H4 (cell line): ENCODE measurements at places on chromosomes 4 and X. TPM values are rescaled to one million over a fixed set of nuclear protein-coding genes. Genes with fewer than 3 reads are reported as not detected.

GRCh38 chr4:110848787-110849186 lies 225.9 kb upstream of the PITX2 start:
- no peak for DNase-seq

DNA sequence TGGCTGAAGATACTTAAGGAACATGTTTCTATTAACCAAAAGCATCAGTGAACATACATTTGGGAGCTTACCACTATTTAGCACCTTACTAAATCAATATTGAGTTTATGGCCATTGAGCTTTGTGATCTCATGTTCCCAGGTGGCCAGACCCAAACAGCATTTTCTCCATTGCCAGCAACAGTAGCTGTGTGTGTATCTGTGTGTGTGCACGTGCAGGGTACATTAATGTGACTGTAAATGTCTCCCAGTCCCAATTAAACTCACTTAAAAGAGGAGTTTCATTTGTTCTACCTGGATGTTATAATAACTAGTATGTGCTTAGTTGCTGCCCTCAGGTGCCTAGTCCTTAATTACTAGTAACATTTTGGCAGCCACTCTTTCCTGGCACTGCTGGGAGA lies 282.4 kb downstream of the NR3C2 start:
- no peak for DNase-seq

DNA sequence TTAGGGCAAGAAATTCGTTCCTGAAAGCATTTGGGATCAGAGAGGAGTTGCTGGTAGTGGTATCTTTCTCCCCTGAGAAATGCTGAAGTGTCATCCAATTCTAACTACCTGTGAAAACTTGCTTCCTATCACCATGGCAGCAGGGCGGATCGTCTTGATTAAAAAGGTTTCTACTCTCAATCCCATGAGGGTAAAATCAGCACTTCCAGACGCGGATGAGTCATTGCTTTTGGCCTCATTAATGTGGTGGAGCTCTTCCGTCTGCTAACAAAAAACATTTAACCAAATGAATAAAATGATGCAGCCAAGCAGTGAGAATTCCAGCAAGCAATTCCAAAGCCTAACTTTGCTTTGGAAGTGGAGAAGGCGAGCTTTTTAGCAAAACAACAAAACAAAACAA lies 325.6 kb downstream of the CAMK2D start:
- DNase-seq = peak; percentile 74

DNA sequence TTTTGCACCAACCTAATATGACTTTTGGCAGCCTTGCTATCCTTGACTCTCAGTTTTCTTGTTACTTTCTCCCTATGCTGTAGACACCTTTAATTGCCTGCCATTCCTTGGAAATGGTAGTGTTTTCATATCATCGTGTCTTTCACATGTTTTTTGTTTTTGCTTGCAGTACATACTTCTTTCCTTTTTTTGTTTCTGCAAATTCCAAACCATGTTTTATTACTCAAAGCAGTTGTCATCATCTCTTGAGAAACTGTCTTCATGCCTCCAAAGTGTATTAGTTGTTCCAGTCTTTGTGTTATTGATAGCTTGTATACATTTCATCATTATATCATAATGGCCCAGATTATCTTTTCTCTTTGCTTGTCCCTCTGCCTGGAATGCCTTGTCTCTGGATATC lies 57.1 kb downstream of the PDLIM5 start:
- no peak for DNase-seq

DNA sequence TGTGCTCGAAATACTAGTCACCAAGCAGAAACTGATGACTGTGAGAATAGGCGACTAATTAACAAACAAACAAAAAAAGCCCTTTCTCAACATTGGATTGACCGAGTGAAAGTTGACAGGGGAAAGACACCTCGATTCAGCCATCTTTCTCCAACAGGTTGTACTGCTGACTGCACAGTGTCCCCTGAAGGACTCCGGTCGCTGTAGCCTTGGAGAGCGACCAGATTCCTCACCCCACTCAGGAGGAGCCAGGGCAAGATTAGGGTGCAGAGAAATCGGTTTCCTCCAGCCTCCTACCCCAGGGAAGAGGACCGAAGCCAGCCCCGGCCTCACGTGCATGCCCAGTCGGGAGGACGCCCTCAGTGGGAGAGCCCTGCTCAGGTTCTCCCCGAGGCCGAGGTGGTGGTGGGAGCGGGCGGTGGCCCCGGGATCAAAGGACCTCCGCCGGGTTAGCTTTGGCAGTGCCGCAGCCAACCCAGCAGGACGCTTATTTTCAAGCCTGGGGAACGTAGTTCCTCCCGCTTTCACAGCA lies 1.1 kb upstream of the RAP1GDS1 start:
- DNase-seq = no peak

Gene LDB2
- 16.8 and 21.6 TPM in 2 replicates for total RNA-seq

Gene ATP5ME
- total RNA-seq = 193 and 272 TPM in 2 replicates

Gene TMEM271
- total RNA-seq = 0.08 TPM in 1 of 2 replicates, not detected in the other

Gene DNAAF6
- total RNA-seq = not detected in 2 replicates

Gene TMEM154
- total RNA-seq = 0.99 and 1.3 TPM in 2 replicates

Gene XAGE2
- not detected in 2 replicates for total RNA-seq

Gene CXCL8
- total RNA-seq = 26.7 and 45.3 TPM in 2 replicates
